ENCODE measurements at places on chromosomes 7 and 10. TPM values are rescaled to one million over a fixed set of nuclear protein-coding genes. Genes with fewer than 3 reads are reported as not detected.

DNA sequence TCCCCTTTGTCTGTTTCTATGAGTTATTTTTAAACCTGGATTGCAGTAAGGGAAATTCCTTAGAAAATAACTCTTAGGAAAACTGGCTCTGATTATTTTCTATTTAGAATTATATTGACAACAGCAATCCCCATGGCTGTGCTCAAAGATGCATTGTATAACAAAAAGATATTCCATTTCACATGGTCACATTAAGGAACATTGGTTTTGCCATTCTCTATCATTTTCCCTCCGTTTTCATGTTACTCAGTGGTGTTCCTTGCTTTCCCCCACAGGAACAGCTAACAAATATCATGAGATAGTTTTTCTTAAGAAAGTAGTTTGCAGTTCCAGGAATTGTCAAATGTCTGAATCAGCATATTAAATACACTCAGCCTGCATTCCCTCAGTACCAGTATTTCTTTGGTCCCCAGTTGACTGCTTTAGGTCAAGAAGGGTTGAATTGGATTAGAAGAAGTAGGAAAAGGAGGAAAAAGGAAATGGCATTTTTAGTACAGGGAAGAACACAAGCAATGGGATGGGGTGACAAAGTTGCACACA is 436.7 kb downstream of the TNS3 start:
- no peaks in the 10 kb centered on the region for H3K4me1 ChIP-seq
- no peak for DNase-seq
- no peak overlapping the region for H3K4me3 ChIP-seq
- no peaks in the 10 kb centered on the region for H3K27me3 ChIP-seq
- no peaks in the 10 kb centered on the region for H3K36me3 ChIP-seq

- DNase-seq, result no peak
- H3K4me3 ChIP-seq, result no peak overlapping the region
- H3K4me1 ChIP-seq, result no peaks in the 10 kb centered on the region
- H3K27me3 ChIP-seq, result peaks cover 2% of the 10 kb centered on the region
- no peak overlapping the region for H3K27ac ChIP-seq
Measured at GRCh38 chr7:117774943-117775342, 98.3 kb downstream of the CTTNBP2 start.

GRCh38 chr7:94011714-94012353 is 7.7 kb upstream of the BET1 start:
- H3K27ac ChIP-seq, result no peak overlapping the region
- H3K27me3 ChIP-seq, result no peaks in the 10 kb centered on the region

- H3K27ac ChIP-seq, result no peak overlapping the region
- H3K4me1 ChIP-seq, result no peaks in the 10 kb centered on the region
- H3K36me3 ChIP-seq, result no peaks in the 10 kb centered on the region
- no peak overlapping the region for H3K4me3 ChIP-seq
Measured at GRCh38 chr7:31066516-31067130, 14.5 kb downstream of the ADCYAP1R1 start.

- no peak overlapping the region for H3K4me3 ChIP-seq
- no peak overlapping the region for H3K27ac ChIP-seq
- peaks cover 3% of the 10 kb centered on the region for H3K4me1 ChIP-seq
Measured at GRCh38 chr10:96122824-96123223, 7.3 kb upstream of the ZNF518A start.

GRCh38 chr10:26468700-26469099 is 30.6 kb downstream of the APBB1IP start:
- no peaks in the 10 kb centered on the region for H3K27me3 ChIP-seq
- peaks cover 2% of the 10 kb centered on the region for H3K4me1 ChIP-seq
- no peaks in the 10 kb centered on the region for H3K36me3 ChIP-seq
- no peak overlapping the region for H3K27ac ChIP-seq
- no peak overlapping the region for H3K4me3 ChIP-seq

DNA sequence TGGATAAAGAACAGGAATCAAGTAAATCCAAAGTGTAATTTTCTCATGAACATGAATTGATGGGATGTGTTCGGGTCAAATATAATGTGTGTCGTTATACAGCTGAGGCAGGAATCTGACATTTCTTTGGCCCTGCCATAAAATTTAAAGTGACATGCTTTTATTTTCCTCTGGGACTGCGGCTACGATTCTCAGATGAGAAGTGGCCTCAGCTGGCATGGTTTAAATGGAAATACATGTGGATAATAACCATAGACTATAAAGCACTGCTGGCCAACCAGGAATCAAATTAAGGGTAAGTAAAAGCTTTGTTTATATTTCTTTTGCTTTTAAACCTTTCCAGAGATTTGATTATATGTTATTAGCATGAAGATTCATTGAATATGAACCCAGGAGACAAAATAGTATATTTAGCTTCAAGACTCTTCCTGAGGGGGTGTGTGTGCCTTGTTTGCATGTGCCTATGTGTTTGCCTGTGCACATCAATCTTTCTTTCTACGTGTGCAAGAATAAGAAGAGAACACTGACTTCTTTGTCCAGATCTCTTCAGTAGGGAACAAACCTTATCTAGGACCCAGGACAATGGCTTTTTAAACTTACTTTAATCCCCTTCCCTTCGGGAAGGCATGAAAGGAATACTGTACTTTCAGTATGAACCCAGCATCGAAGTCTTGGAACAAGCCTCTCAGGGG is 629.0 kb upstream of the PFKP start:
- H3K27me3 ChIP-seq, result no peaks in the 10 kb centered on the region
- H3K4me3 ChIP-seq, result no peak overlapping the region
- no peak for DNase-seq
- peaks cover 13% of the 10 kb centered on the region for H3K4me1 ChIP-seq
- no peak overlapping the region for H3K27ac ChIP-seq
- H3K36me3 ChIP-seq, result peaks cover 14% of the 10 kb centered on the region

- no peak overlapping the region for H3K27ac ChIP-seq
- no peak for DNase-seq
- H3K4me1 ChIP-seq, result no peaks in the 10 kb centered on the region
Measured at GRCh38 chr7:73418113-73418703, 15.4 kb upstream of the FZD9 start.

DNA sequence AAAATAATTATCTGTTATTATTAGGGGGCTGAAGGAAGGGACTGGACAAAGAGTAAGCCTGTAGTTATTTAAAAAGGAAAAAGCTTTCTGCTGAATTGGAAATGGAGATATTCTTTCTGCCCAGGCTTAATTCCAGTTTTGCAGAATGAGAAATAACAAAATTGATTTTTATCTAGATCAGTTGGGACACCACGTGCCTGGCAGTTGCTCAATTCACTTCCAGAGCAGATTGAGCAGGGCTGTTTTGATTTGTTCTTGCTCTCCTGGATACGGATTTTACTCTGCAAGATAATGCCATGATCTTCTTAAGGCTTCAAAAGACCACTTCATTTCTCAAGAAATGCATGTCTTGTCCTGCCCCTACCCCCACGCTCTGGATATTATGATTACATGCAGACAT is 524.3 kb downstream of the TCERG1L start:
- H3K36me3 ChIP-seq, result no peaks in the 10 kb centered on the region
- H3K4me3 ChIP-seq, result no peak overlapping the region
- no peak overlapping the region for H3K27ac ChIP-seq
- no peaks in the 10 kb centered on the region for H3K4me1 ChIP-seq
- peaks cover 1% of the 10 kb centered on the region for H3K27me3 ChIP-seq

SPAM1 gene
- total RNA-seq, result not detected

PTN gene
- total RNA-seq, result 40.0 TPM

Data from glutamatergic neuron (in vitro differentiated cells).